T-helper 17 cell (primary cell): ENCODE measurements at places on chromosomes 13 and 19.

- DNase-seq: no peak
Observed at GRCh38 chr13:66461021-66461420, 769.1 kb downstream of the PCDH9 start.

- DNase-seq: no peak
Observed at GRCh38 chr19:30686826-30687566, 314.8 kb downstream of the ZNF536 start.

DNA sequence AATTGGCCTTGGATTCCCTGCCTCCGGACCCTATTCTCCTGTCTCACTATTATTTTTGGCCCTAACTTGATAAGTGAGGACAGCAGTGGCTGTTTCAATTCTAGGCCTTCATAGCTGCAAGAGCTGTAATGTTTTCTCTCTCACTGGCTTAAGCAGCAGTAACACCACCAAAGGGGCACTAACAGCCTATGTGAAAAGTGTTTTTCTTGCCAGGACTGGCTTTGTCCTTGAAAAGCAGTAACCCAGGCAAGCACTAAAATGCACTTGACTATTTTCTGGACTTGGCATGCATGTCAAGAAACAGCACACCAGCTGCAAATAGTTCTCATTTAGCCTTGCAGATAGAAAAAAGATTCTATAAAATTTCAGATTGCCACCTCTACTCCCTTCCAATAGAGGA lies 9.3 kb upstream of the FBXL3 start:
- no peak for DNase-seq

DNA sequence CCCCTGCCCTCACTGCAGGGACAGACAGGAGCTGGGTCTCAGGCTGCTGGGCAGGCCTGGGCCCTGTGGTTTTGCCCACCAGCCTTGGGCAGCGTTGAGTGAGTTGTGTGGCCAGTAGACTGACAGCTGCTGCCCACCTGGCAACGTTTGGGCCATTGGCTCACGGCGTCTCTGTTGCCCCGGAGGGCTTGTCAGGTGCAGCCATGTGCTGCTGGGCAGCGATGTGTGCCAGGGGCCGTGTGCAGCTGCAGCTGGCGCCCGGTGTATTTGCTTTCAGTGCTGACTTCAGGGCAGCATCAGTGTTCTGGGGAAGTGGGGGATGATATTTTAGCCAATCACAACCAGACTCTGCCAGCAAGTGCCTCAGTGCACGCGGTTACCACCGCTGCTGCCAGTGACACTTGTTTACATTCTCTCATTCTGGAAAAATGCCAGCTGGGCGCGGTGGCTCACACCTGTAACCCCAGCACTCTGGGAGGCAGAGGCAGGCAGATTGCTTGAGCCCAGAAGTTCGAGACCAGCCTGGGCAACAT lies 10.6 kb downstream of the FZR1 start:
- DNase-seq: no peak

DNA sequence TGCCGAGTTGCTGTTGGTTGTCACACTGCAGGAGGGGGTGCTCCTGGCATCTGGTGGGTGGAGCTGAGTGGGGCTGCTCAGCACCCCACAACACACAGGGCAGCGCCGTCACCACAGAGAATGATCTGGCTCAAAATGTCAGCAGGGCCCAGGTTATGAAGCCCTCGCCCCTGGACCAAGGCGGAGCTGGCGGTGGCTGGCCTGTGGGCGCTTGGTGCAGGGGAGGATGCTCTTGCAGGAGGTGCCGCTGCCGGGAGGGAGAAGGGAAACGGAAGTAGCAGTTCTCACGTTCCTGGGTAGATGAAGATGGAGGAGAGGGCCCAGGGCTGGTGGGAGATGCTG lies 14.2 kb upstream of the LENG8 start:
- DNase-seq: no peak

DNA sequence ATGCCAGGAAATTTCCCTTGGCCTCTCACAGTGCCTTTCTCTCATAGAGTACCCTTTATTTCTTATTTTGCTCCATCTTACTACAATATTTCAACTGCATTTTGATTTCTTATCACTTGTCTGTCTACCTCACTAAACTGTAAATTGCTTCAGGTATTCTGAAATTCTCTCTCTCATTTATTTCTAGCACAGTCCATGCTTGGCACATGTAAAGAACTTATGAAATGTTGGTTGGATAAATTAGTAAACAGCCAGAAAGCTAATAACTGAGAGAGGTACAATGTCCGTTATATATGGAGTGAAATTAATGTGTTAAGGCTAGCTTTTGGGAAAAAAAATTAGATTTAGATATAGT lies 138.3 kb upstream of the RFC3 start:
- DNase-seq: no peak

- no peak for DNase-seq
Observed at GRCh38 chr19:47498561-47498960, 14.5 kb upstream of the KPTN start.

GRCh38 chr19:18987456-18987855 lies 45.9 kb downstream of the SUGP2 start:
- DNase-seq: no peak

GRCh38 chr13:81874253-81874652 lies 1533.3 kb upstream of the SPRY2 start:
- DNase-seq: no peak

- peak; percentile 6 for DNase-seq
Observed at GRCh38 chr19:43950834-43951645, at the start of gene ZNF221. TSS of gene ZNF221 (plus strand) at chr19:43951228. CDS start at chr19:43962727, 11,499 bp downstream.

- DNase-seq: no peak
Observed at GRCh38 chr19:43739439-43740235, 15.1 kb downstream of the SMG9 start.

GRCh38 chr19:4258181-4258580 lies 11.3 kb downstream of the YJU2 start:
- DNase-seq: no peak

- no peak for DNase-seq
Observed at GRCh38 chr19:40552848-40553247, 23.8 kb upstream of the SHKBP1 start.

GRCh38 chr19:45472563-45473366 lies 5.0 kb downstream of the FOSB start:
- DNase-seq: no peak
